Right ventricle myocardium superior (tissue), 1 donor: ENCODE measurements at places on chromosomes 13 and 19. TPM values are rescaled to one million over a fixed set of nuclear protein-coding genes. Genes with fewer than 3 reads are reported as not detected.

Gene NOVA2
- 3.7 TPM for total RNA-seq

Gene CNN1
- 59.5 TPM for total RNA-seq

DNA sequence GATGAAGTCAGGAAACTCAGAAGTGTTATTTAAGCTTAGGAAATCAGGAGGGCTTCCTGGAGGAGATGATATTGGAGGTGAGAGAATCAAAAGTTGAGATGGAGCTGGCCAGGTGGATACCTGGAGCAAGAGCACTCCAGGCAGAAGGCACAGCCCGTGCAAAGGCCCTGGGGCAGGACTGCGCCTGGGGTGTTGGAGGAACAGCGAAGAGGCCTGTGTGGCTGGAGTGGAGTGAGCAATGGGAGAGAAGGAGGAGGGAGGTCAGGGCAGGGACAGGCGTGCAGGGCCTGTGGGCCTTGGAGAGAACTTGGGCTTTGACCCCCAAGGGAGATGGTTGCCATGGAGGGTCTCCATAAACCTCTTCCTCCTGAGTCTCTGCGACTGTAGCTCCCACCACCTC is 42.1 kb downstream of the ZNRF4 start:
- no peak for DNase-seq

DNA sequence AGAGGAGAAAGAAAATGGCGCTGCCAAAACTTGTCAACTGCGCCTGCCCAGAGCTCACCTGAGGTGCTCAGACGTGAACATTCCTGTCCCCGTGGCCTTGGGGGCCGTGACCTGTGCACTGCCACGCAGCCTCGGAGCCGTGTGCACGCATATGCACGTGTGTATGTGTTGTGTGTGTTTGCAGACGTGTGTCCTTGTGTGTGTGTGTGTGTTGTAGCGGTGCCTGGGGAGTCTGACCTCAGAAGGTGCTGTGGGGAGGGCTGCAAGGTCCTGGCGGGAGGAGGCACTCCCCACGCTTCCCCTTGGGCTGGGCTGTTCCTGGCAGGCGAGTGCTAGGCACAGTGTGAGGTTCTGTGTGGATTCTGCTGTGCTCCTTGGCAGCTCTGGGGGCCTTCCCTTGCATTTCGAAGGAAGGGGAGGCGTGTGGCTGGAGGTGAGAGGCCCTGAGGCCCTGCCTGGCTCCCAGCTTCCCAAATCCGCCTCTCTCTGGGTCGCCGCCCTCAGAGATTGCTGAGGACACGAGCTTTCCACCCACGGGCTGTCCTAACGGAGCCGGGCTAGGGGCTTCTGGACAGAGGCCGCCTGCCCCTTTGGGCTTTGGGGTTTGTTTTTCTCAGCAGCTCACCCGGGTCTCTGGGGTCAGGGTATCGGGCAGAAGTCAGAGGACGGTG is 4.5 kb downstream of the BSG start:
- DNase-seq: peak; percentile 42

DNA sequence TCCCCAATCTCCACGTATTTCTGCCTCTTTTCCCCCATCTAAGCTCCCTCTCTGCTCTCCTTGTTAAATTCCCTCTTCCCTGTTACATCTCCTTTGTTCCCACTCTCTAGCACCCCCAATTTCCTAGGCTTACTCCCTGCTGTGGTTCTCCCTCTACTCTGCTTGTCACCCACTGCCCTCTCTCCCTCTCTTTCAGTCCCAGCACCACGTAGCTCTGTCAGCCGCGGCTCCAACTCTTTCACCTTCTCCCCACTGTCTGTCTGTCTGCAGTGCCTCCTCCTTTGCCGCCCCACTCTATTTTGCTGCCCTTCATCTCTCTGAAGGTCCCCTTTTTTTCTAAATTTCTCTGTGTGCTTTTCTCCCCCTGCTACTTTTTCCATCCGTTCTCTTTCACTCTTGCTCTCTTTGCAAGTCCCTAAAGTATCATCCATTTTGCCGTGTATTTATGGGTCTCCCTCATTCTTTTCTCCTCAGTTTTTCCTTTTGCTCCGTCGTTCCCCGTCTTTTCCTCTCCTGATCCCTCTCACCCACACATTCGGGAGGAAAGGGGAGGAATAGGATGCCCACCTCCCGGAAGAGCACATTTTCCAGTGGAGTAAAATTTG is 937 bp downstream of the ZNF841 start:
- DNase-seq: no peak

Gene F10
- total RNA-seq: 4.5 TPM

DNA sequence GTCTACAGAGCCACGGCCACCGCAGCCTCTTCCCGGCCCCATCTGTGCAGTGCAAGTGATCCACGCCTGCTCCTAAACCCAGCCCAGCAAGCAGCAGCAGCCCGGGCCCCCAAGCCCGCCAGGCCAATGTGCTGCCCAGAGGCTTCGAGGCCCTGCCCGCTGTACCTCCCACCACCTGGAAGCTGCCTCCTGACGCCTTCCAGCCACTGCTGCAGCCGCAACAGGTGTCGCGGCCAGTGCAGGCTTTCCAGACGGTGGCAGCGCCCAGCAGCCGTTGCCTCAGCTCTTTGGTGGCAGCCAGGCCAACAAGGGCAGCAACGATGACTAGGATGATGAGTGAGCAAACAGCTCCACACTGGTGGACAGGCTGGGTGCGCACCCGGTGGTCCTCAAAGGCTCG is 50.2 kb upstream of the TPM4 start:
- no peak for DNase-seq

- DNase-seq: no peak
Measured at GRCh38 chr13:27080018-27080948, 91.3 kb downstream of the USP12 start.

- DNase-seq: no peak
Measured at GRCh38 chr19:46950526-46951170, 69.0 kb upstream of the NPAS1 start.

GRCh38 chr13:33545492-33545891 is 259.9 kb upstream of the STARD13 start:
- no peak for DNase-seq
